IgD-negative memory B cell (primary cell): ENCODE measurements at places on chromosomes 2 and 18. TPM values are rescaled to one million over a fixed set of nuclear protein-coding genes. Genes with fewer than 3 reads are reported as not detected.

GAL3ST2 gene
- polyA plus RNA-seq: not detected

ATL2 gene
- polyA plus RNA-seq: 24.6 TPM

IL1B gene
- not detected for polyA plus RNA-seq

LAMA1 gene
- polyA plus RNA-seq: not detected

COMMD1 gene
- polyA plus RNA-seq: 55.2 TPM

FBXO48 gene
- 0.44 TPM for polyA plus RNA-seq

GAREM1 gene
- not detected for polyA plus RNA-seq

C2orf78 gene
- polyA plus RNA-seq: not detected

ASNSD1 gene
- 43.5 TPM for polyA plus RNA-seq

NCKAP1 gene
- 0.03 TPM for polyA plus RNA-seq
